ENCODE measurements at places on chromosomes 2 and 18.
A peak's percentile ranks its signal among the peaks of the same experiment; 100 is the strongest.

- DNase-seq = no peak
Measured at GRCh38 chr2:172826522-172826921, 90.9 kb downstream of the RAPGEF4 start.

DNA sequence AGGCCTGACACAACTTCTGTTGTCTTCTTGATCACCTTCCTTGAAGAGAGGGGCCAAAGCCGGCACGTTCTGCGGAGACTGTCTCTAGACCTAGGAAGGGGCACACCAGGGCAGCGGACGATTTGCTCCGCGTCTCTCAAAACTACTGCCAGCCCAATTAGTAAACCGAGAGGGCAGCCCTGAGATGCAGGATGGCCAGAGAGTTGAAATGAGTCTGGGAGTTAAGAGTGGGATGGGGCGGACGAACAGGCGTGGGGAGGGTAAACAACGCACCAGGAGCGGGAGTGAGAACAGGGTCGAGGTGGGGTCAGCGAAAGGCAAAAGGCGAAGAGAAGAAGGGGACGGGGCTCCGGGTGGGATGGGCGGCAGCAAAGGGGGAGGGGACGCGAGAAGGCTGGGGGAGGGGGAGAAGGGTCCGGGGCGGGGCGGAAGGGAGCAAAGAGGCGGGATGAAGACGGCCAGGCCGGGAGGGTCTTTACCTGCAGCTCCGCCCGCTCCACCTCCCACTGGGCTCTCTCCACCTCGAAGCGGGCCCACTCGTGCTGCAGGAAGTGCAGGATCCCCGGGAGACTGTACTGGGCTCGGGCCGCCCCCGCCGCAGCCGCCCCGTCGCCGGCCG is 476 bp downstream of the STRN start:
- no peak for DNase-seq

DNA sequence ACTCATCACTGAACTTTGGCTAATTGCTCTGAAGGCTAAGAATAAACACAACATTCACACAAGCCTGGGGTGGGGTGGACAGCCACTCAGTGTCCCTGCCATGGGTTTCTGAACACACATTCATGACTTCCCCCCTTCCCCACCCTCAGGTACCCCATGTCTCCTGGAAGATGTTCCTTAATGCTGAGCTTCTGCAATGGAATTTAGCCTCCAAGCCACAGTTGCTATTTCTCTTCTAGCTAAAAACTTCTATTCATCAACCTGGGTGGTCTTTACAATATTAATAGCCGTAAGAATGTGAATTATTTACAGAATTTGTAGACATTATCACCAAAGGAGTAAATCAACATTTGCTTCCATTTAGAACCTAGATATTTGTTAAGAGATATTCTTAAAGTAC is 175.1 kb downstream of the ACKR3 start:
- no peak for DNase-seq

DNA sequence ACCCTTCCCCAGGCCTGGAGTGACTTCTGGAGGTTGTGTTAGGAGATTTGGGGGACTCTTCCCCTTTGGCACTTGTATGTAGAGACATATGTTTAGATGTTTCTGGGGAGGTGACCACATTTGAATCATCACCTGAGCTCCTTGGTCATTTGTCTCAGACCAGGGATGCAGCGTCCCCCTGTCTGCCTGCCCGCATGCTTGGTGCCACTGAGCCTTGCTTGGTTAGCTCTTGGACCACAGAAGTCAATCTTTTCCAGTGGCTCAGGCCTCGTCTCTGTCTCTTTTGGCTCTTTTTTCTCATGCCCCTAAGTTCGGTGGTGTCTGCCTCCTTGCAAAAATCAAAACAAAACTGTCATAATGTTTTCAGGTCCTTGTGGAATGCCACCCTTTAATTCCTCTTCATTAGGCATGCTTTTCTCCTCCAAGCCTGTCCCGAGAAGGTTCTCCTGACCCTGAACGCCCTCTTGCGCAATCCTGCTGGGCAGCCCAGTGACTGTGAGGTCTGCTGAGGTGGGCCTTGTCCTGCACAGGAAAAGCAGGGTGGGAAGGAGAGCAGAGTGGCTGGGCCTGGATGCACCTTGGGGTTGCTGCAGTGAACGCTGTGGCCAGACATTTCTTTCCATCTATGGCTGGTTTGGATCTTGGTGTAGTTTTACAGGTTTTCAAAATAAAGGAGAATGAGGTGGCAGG is 24.9 kb downstream of the GLI2 start:
- DNase-seq = no peak

DNA sequence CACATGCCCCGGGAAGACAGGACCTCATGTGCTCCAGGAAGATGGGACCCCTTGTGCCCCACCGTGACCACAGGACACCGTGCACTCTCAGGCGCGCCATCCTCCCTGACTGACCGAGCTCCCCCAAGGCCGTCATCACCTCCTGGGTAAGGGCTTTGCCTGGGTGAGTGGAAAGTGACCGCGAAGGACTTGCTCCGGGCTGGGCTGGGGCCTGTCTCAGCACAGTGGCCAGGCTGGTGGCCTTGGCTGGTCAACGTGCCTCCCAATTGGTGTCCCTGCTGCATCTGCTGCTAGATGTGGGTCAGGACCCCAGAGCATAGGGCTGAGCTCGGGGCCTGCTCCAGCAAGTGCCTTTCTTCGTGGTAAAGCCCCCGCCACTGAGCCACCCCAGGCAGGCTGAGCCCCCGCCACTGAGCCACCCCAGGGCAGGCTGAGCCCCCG is 69.7 kb upstream of the CTDP1 start:
- DNase-seq = no peak

GRCh38 chr2:129895061-129895460 is 84.4 kb upstream of the RAB6C start:
- no peak for DNase-seq

- no peak for DNase-seq
Measured at GRCh38 chr18:76823587-76824011, 1.2 kb downstream of the ZNF236 start.

GRCh38 chr2:23433282-23433681 is 48.3 kb downstream of the KLHL29 start:
- no peak for DNase-seq

- no peak for DNase-seq
Measured at GRCh38 chr2:235964787-235965390, 203.3 kb downstream of the GBX2 start.

DNA sequence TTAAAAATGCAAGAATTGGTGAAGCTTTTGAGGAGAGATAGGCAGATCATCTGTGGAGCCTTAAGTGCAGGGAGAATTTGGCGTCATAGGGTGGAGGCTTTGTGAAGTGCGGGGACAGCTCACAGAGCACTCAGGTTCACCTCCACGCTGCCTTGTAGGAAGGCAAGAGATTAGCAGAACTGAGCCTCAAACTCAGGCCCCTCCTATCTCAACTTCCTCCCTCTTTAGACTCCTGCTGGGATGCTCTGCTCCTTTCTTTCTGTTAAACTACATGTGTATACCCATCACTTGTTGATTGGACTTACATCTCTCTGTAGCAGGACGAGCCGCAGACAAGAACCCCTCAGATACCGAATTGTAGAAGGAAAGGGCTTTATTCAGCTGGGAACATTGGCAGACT is 422.2 kb downstream of the SETBP1 start:
- DNase-seq = no peak

GRCh38 chr2:12971581-12972365 is 255.0 kb downstream of the TRIB2 start:
- DNase-seq = no peak

DNA sequence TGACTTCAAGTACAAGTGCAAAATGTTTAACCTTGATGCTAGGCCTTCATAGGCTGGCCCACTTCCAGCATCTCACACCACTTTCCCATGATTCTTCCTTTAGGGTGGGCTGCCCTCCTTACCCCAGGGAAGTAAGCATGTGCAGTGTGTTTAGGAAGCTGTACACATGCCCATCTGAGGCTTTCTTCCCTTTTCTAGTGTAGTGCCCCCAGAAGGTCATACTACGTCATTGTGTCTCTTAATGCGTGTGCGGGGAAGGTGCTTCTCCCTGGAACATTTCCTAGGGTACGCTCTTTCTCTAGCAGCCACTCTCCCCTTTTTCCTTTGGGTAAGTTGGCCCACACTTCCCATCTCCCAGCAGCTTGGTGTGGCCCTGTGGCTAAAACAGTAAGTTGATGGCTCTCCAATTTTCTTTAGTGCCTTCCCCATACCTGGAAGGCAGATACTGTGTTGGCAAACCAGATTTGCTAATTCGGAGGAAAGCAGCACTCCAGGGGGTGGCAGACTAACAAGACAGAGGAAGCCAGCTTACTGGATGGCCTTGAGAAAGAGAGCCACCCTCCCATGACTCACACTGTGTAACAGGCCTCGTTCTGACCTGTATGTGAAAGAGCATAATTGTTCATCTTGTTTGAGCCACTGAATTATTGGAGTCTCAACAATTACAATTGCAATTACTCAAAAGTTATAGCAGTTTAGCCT is 1.1 kb upstream of the SULT6B1 start:
- no peak for DNase-seq

GRCh38 chr2:15448250-15448839 is 112.8 kb downstream of the NBAS start:
- DNase-seq = no peak

DNA sequence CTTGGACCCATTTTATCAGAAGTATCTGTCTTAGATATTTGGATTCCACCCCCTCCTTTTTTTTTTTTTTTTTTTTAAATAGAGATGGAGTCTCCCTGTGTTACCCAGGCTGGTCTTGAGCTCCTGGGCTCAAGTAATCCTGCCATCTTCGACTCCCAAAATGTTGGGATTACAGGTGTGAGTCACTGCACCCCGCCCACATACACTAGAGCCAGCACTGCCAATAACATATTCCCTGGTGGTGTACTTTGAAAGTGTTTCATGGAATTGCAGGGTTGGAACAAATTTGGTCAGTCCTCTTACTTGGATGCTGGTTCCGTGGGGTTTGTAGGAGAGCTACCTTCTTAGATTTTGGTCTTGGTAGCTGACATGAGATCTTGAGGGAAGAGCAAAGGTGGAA is 15.0 kb downstream of the PDCL3 start:
- DNase-seq = no peak

DNA sequence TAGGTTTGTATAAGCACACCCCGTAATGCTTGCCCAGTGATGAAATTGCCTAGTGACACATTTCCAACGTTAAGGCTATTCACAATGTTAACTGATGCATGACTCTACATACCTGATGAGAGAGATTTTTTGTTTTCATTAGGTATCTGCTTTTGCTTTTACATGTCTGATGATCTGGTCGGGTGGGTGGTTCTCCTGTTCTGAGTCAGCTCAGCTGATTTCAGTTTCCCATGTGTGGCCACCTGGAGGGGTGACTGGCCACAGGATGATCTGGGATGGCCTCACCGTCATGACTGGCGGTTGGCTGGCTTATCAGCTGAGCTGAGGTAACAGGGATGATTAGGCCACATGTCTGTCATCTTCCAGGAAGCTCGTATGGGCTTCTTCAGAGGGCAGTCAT is 33.8 kb upstream of the ACYP2 start:
- no peak for DNase-seq

DNA sequence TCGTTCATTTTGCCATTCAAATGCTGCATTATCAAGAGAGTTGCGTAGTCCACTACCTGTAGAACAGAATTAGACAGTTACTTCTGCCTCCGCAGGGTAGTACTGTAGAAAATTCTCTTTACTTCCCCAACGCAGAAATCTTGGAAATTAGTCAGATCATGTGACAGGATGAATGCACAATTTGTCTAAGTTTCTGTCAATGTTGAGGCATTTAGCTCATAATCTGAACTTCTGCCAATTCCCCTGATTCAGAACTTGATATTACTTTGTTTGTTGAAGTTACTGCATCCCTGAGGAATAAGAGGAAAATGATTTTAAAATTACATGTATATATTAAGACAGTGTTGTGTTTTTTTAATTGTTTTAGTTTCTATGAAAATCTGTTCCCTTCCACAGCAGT is 83.4 kb downstream of the TTC27 start:
- DNase-seq = peak; percentile 53

GRCh38 chr2:63051042-63051794 is 588 bp downstream of the OTX1 start:
- no peak for DNase-seq

- DNase-seq = no peak
Measured at GRCh38 chr2:176246331-176246730, 22.9 kb upstream of the MTX2 start.

- no peak for DNase-seq
Measured at GRCh38 chr18:79801217-79801616, 3.5 kb downstream of the KCNG2 start.

- no peak for DNase-seq
Measured at GRCh38 chr18:78896111-78896905, 83.3 kb upstream of the SALL3 start.

GRCh38 chr2:135904341-135904989 is 28.2 kb upstream of the MCM6 start:
- no peak for DNase-seq

- DNase-seq = no peak
Measured at GRCh38 chr2:223997938-223998337, 40.7 kb downstream of the MRPL44 start.

DNA sequence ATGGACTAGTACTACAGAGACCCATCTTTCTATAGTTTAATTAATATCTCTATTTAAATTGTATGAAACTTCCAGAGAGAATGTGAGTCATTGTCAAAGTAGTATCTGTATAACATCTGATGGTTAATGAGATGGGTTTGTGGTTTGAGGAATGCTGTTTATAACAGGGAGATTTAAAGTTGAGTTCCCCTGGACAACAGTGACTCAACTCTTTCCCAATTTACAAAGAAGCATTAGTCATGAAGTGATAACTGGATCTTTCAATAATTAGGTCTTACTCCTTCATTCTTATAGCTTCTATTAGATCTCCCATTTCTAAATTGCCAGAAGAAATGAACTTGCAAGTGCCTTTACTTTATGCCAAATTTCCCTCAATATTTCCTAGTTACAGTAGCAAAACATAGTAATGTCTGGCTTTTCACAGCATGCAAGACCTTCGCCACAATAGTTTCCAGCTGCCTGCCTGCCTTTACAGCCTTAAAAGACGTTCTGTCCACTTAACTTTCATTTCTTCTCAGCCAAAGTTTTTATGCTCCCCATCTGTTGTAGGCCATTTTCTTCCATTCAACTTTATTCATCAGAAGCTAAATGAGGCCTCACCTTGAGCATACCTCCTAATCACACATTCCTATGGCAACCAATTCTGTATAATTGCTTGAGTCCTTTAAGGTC is 47.7 kb upstream of the WDR75 start:
- DNase-seq = peak; percentile 87

- DNase-seq = no peak
Measured at GRCh38 chr18:59065684-59066083, 74.0 kb upstream of the SEC11C start.

DNA sequence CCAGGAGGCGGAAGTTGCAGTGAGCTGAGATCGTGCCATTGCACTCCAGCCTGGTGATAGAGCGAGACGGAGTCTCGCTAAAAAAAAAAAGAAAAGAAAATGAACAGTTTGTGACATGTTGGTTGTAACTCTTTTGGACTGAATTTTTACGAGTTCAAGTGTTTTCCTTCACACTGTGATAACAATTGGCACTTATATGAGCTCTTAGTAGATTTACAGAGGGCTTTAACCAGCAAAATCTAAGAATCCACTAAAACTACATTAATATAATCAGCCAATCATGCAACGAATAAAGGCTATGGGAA is 2.1 kb upstream of the GEMIN6 start:
- no peak for DNase-seq

DNA sequence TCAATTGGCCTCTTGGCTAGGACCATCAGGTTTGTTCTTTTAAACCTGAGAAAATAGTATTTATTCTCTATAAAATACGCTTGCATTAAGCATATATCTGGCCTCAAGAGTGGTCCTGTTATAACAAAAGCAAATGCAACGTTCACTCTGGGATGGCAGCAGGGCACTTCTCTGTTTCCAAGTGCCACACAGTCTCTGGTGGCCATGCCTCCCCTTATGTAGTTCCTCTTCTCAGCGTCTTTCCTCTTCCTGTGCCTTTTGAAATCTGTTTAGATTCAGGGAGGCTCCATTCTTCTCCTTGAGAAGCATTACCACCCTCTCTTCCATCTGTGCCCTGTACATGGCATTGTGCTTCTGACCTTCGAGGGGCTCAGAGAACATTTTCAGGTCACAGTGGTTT is 51.9 kb downstream of the TSHZ1 start:
- DNase-seq = no peak

All from AG04450 (cell line).